ENCODE measurements at places on chromosomes 7 and 10.

DNA sequence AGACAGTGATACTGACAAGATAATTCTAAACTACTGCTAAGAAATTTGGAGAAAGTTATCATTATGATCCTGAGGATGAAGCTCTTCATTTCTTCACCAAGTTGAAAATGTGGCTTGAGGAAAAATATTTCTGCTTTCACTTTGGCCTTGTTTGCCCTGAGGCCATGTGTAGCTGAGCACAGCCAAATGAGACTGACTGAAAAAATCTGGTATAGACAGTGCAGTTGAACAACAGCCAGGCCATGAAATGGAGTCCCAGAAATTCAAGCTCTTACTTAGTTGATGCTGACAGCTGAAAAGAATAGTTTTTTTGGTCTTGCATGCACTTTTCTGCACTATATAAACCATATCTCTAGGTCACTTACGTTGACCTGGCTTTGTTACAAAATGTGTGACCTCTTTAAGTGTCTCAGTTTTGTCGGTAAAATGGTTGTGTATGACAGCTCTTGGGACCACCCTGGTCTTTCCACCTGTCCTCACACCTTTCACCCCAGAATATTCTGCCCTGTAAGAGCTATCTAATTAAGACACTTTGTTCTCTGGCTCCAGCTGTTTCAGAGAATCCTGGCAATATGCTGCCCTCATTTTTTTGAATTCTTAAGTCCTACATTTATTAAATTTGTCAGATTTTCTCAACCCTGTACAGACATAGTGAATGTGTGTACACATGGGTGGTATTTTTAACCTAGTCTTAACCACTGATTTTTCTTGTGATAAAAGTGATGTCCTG lies 91.3 kb downstream of the CD36 start:
- no peak for DNase-seq

- DNase-seq: no peak
These were observed 104.0 kb downstream of the PARP12 start for GRCh38 chr7:139958599-139959284.

DNA sequence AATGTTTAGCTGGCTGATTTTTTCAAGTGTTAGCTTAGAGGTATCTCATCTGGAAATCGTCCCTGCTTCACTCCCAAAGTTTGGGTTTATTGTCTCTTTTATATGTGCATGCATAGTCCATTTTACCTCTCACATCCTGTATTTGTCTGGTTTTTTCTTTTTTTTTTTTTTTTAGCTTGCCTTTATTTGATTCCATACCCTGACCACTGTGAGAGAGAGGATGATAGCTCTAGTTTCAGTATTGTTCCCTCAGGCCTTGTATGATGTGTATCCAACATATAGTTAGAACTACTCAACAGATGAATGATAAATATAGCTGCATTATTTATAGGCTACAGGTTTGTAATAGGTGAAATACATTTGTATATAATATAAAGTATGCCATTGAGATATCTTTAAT lies 29.9 kb downstream of the PCGF5 start:
- DNase-seq: no peak

DNA sequence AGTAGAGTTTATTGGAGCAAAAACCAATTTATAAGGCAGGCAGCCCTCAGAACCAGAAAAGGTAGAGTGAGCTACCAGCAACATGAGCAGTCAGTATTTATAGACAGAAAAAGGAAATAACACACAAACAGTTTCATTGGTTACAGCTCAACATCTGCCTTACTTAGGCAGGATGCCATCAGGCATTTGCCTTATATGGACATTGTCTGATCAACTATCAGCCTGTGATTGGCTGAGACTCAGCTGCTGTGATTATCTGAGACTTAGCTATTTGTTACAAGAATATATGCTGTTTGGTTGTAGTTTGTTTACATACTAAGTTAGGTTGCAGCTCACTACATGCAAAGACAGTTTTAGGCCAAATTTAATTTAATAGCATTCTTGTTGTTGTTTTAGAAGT lies 60.4 kb upstream of the CDK1 start:
- no peak for DNase-seq

DNA sequence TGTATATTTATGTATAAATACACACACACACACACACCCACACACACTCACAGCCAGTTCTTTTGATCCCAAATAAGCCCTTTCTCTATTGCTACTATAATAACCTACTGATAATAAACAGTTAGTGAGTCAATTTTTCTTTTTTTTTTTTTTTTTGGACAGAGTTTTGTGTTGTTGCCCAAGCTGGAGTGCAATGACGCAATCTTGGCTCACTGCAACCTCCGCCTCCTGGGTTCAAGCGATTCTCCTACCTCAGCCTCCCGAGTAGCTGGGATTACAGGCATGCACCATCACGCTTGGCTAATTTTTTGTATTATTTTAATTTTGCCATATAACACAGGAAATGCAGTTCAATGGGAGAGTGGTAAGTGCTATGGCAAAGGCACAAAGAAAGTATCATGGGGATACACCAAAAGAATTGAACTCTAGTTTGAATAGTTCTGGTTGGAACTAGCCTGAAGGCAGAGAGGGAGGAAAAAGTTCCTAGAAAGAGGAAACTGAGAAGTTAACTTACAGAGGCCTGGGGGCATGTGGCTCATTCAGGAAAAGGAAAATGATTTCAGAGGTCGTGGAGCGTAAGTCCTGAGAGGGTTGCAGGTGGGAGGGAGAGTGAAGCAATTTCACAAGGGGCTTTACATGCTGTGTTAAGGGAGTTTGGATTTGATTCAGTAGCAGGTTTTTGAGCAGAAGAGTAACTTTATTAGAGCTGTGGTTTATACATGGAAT lies 44.4 kb upstream of the JCAD start:
- no peak for DNase-seq

DNA sequence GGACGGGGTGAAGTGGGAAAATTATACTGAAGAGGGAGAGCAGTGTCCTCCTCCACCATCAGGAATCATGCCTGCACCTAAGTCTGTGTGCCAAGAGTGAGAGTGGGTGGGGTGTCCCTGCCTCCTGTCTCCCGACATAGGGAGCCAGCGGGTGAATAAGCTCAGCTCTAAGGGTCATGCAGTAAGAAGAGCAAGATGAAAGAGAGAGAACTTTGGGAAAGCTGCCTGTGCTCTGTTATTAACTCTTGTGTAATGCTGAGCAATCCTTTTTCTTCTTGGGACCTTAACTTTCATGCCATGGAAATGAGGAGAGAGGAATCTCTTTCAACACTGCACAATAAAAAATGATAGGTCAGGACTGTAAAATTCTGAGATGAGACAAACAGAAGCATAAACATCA lies 7.9 kb upstream of the TCAF1 start:
- DNase-seq: no peak

GRCh38 chr7:36514289-36515243 lies 124.9 kb downstream of the ANLN start:
- DNase-seq: peak; percentile 56

- no peak for DNase-seq
These were observed 28.4 kb upstream of the CBLL1 start for GRCh38 chr7:107715531-107715930.

- no peak for DNase-seq
These were observed 340.8 kb upstream of the KIAA1217 start for GRCh38 chr10:23868121-23868520.

GRCh38 chr7:67875558-67875957 lies 878.9 kb downstream of the TYW1 start:
- no peak for DNase-seq

DNA sequence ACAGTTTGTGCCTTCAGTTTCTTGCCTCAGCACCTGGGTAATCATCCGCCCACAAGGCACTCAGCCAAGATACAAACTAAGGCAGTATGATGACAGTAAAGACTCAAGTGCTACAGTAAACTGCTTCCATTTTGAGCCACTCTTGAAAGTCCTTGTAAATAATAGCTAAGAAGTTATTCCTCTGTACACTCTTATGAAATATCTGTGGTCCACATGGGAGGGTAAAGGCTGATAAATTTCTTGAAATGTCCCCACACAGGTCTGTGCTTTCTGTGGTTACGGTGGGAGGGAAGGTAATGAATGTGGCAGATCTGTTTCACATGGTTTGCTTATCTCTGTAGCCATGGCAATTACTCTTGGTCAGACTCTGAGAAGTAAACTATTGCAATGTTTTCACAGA lies 551.0 kb upstream of the ZWINT start:
- DNase-seq: no peak

DNA sequence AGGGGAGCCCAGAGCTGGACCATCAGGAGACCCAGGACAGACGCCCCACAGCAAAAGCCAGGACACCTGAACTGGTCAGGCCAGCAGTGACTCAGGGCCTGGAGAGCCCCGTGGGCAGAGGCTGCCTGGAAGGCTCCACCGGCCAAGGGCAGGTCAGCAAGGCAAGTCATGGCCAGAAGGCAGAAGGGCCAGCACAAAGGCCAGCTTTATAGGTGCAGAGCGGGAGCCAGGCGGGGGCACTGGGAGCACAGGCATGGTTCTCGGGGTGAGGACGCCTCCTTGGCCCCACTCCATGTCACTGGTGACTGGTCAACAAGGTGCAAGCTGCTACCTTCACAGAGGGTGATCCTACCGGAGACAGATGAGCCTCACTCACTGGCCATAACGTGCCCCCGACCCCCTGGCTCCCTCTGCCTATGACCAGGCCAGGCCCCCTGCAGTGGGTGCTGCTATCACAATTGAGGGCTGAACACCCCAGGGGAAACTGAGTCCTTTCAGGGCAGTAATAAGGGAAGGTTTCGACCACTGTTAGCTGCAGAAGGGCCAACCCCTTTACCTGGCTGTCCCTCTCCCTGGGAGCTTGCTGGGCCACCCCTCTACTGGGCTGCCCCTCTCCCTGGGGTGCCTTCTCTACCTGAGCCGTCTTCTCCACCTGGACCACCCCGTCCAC lies 317.4 kb downstream of the PTPRN2 start:
- DNase-seq: no peak

GRCh38 chr7:116512520-116513188 lies 12.2 kb upstream of the CAV1 start:
- DNase-seq: no peak

GRCh38 chr10:109740436-109740835 lies 182.9 kb downstream of the XPNPEP1 start:
- DNase-seq: no peak

DNA sequence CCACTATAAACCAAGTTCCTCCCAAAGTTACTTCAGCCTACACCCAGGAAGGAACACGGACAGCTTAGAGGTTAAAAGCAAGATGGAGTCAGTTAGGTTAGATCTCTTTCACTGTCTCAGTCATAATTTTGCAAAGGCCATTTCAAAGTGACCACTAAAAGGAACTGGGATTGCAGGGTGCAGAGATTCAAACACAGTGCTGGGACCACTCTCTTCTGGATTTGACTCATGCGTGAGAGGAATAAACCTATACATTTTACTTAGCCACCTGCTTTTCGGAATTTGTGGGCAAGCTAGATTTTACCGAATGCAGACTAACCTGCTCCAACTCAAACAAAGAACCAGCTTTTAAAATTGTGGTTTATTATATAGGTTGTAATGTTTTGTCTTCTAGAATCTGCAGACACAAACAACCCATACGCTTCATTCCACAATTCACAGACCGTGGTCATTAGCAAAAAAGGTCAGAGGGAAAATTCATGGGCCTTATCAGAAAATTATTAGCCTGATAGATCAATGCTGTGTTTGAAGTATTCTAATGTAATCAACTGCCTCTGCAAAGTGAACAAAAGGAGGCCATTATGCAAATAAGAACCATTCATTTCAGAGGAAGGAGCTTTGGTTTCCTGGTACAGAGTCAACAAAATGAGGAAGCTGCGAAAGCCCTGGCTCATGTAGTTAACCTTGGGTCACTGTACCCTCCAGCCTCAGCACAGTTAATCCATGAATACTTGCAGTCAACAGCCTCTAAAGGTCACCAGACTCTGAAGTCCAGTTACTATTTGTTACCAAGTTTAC lies 342.7 kb upstream of the KLF6 start:
- peak; percentile 15 for DNase-seq

DNA sequence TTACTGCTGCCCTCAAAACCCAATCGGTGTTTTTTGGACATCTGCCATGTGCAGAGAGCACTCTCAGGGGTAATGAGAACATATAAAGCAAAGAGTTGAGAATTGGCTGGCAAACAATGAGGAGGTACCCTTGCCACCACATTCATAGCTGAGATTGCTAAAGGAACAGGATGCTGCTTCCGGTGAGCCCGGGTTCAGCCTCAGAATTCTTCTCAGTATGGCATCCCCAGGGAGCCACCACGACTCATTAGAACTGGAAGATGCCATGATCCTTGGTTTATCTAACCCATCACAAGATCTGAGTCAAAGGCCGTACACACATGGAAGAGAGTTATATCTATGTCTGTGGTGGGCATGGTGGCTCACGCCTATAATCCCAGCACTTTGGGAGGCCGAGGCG lies 174.4 kb downstream of the ARID5B start:
- DNase-seq: no peak

DNA sequence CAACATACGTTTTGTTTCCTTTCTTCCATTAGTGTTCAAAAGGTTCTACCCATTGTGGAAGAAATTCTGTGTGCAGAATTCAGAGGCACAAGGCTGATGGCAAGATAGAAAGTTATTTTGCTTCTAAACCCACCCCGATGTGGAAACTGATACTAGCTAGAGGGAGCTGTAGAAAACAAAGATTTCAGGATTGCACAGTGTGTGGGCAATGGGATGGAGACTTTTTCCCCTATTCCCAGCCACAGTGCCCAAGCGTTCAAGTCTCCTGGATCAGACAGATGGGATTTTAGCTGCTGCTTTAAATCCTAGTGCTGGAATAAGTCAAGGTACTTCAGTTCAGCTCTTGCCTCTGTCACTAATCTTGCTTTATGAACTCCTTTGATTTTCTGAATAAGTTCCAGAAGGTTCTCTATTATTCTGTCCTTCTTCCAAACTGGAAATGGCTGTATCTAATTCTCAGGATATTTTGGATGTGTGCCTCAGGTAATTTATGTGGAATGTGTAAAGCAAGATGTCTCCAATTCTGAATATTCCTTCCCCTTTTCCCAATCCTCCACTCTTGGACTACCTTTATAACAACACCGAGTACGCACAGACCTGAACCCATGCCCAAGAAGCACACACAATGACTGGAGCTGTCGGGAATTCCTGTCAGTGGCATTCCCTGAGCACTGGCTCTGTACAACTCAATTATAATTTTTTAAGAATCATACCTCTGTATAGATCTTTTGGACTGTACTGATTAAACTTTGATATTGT lies 473.0 kb downstream of the PLXDC2 start:
- DNase-seq: no peak

GRCh38 chr10:64036321-64036930 lies 515.2 kb downstream of the REEP3 start:
- DNase-seq: no peak

- DNase-seq: no peak
These were observed 103.2 kb downstream of the DYNC1I1 start for GRCh38 chr7:95875519-95875918.

- DNase-seq: no peak
These were observed 192.5 kb upstream of the SORCS1 start for GRCh38 chr10:107357033-107357432.

- no peak for DNase-seq
These were observed 29.0 kb downstream of the CUBN start for GRCh38 chr10:17100586-17100985.

DNA sequence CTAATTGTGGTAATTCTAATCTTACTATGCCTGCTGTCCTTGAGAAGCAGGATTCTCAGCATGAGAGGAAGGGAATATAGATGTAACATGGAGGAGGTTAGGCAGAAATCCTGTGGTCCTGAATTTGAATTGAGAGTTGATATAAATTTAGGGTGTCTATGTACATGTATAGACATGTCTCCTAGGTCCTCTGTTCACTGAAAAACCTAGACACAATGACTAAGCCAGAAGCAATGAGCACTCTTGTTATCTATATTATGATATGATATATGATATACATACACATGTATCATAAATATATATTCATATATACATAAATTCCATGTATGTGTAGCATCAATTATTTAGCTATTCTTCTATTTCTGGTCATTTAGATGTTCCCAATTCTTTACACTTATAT lies 173.3 kb upstream of the MKLN1 start:
- no peak for DNase-seq

- no peak for DNase-seq
These were observed 219.8 kb downstream of the MAD1L1 start for GRCh38 chr7:2012981-2013380.

Data from NCI-H146 (cell line).